ENCODE measurements at places on chromosomes 2 and 18.
A peak's percentile ranks its signal among the peaks of the same experiment; 100 is the strongest.

DNA sequence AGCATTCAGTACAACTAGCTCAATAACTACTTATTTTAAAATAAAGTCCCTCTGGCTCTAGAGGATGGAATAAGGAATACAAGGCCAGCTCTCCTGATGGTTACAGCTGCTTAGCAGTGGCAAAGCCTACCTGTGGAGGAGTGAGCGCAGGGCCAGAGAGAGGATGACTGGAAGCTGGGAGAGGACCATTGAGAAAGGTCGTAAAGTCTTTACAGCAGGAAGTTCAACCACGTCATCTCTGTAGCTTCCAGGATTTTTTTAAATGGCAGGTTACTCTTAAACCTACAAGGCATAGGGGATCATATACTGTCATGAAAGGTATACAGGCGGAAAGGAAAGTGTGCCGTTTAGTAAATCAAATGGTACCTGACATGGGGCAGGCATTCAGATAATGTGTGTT, 26.3 kb downstream of the ANXA4 start:
- DNase-seq: no peak

DNA sequence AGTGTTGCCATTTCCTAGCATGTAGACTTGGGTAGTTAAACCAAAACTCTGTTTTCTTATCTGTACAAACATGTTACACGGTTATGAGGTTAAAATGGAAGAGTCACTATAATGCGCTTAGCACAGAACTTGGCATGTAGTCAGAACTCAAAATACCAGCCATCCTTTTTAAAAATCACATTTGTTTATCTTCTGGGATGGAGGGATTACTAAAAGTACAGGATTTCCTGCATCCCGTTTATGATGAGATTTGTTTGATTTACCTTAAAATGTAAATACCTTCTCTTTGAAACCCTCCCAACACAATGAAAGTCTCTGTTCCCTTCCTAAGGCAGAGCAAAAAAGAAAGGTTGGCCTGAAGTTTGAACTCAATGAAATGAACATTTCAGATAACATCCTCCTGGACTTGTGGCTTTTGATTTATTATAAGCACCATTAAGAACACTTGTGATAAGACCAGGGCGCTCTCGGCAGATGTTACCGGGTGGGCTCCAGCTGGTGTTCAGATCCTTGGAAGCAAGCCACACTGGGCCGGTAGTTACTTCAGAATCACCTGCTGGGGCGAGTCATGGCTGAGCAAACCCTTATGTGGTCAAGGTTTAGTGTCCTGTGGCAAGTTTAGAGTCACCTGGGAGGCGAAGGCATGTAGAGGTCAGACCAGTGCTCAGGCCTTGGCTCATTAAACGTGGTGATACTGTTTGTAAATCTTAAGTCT, 105.7 kb downstream of the MGAT5 start:
- DNase-seq: no peak

- DNase-seq: no peak
Observed at GRCh38 chr18:11494107-11494506, 115.3 kb upstream of the SLC35G4 start.

- DNase-seq: no peak
Observed at GRCh38 chr2:235843591-235844395, 324.4 kb downstream of the GBX2 start.

- DNase-seq: no peak
Observed at GRCh38 chr2:158131919-158132566, 30.4 kb downstream of the UPP2 start.

- DNase-seq: no peak
Observed at GRCh38 chr18:33557706-33558105, 20.3 kb upstream of the ASXL3 start.

DNA sequence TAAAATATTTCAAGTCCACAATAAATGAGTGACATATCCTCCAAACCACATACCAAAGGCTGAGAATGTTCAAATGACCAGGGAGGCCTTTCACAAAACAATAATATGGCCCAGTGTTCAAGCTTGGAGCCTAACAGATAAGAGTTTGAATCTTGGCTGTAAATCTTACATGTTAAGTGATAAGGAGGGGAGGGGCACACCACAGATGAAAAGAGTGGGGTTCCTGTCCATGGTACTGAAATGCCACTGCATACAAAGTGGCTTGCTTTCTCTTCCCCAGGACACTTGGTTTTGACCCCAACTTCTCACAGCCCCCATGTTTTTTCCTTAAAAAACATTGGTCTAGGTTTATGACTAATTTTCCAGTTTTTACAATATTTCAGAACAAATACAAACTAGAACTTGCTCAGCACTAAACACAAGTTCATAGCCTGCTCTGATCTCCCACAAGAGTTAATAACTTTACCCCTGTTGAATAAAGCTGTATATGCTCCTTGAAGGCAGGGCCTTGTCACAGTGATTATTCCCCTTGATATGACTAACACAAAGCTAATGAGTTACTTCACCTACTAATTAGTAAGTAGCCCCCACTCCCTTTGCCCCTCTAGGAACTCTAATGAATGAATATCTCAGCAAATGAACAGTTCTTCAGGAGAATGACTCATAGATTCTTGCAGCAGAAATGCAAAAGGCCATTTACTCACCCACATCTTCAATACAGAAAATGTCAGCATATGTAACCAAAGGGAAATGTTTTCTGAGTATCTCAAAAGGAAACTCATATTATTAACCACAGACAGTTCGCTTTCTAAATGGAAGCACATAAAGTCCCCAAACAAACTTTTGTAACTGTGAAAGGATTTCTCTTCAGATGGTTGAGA, 142.2 kb downstream of the SATB2 start:
- DNase-seq: no peak

- DNase-seq: no peak
Observed at GRCh38 chr2:41912776-41913175, 135.0 kb upstream of the PKDCC start.

DNA sequence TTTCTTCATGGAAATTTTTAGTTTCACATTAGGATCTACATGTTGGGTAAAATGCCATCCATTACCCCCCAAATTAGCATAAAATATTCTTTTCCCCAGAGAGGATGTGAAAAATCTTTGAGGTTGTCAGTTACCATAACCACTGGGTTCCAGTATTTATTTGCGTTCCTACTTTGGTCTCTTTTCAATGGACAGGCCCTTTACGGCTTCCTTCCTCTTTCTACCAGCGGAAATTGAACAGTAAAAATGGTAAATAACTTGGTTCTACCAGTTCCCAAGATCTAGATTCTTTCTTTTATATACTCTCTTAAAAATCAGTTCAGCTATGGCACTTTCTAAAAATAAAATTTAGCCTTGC, 169.2 kb upstream of the APCDD1 start:
- peak; percentile 0 for DNase-seq

GRCh38 chr2:200905618-200906296, 16.6 kb downstream of the NIF3L1 start:
- DNase-seq: peak; percentile 49

- DNase-seq: peak; percentile 5
Observed at GRCh38 chr18:5237083-5237722, 40.1 kb upstream of the AKAIN1 start.
